ENCODE measurements at places on chromosomes 4 and X. TPM values are rescaled to one million over a fixed set of nuclear protein-coding genes. Genes with fewer than 3 reads are reported as not detected.

DGAT2L6 gene
- total RNA-seq: not detected

NALF2 gene
- total RNA-seq: not detected

DNA sequence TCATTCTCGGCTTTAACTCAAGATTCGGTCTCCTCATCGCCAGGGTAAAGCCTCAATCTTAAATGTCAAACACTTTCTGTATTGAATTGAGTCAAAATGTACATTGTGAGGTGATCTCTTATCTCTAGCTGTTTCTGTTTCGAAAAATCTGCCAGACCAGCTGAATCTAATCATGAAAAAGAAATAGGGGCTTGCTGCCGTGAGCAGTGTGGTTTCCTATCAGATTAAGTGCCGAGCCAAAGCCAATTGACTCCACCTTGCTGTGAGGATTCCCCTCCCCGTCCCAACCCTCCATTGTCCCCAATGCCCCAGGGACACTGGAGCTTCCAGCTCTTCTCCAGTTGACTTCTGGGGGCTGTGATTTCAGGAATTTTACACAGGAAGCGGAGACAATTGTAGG, 12.5 kb upstream of the CRLF2 start:
- no peak for DNase-seq
- peaks cover 2% of the 10 kb centered on the region for H3K27me3 ChIP-seq
- H3K4me3 ChIP-seq: no peak overlapping the region
- no peaks in the 10 kb centered on the region for H3K36me3 ChIP-seq

DNA sequence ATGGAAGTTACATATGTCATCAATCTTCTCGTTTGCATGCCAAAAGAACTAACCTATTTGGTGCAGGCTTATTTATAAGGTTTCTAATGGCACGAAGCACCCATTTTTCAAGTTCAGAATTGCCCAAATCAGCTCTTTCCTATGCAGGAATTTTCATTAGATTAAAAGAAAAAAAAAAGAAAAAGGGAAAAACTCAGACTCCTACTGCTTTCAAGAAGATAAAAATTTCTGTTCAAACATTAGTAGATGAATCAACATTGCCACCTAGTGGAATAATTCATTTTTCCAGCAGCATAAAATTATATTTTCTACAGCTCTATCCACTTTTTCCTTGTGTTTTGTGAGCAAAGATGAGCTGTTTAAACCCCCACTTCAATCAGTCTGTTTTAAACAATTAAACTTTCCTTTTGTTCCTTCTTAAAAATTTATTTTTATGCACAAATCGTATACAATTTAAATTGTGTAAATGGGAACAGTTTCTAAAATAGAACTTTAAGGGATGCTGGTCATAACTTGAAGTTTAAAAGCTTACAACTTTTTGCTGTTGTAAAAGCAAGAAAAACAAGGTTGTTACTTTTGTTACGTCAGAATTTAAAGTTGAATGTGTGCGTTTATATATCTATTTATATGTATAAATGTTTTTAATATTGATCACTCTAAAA, 309.9 kb downstream of the ARAP2 start:
- peaks cover 7% of the 10 kb centered on the region for H3K27me3 ChIP-seq
- H3K4me1 ChIP-seq: no peaks in the 10 kb centered on the region

- H3K36me3 ChIP-seq: peaks cover 4% of the 10 kb centered on the region
- DNase-seq: no peak
- no peaks in the 10 kb centered on the region for H3K27me3 ChIP-seq
- no peak overlapping the region for H3K27ac ChIP-seq
These were observed 179.1 kb upstream of the MAB21L2 start for GRCh38 chr4:150402871-150403272.

DNA sequence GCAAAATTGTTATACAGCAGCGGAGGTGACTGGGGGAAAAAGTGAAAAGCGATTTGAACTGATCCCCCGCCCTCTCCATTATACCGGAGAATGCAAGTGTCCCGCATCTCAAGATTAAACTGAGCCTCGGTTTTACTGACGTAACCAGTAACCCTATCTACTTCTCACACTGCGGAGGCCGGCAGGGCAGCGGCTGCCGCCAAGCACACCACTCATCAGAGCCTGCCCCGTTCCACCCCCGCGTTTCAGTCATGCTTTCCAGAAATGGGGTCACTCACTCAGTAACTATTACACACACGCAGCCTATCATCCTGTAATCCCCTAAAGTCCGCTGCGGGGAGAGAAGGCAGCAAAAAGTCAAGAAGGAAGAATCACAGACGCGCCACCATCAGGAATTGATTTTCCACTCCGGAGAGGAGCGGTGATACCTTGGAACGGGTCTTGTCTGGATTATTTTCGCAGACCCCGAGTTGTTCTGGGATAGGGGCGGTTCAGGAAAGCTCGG, 1.4 kb downstream of the RPS6KA3 start:
- H3K27ac ChIP-seq: peak overlapping the region; percentile 97
- H3K4me1 ChIP-seq: peaks cover 28% of the 10 kb centered on the region
- H3K27me3 ChIP-seq: no peaks in the 10 kb centered on the region
- peak overlapping the region; percentile 97 for H3K4me3 ChIP-seq

GRCh38 chr4:85717847-85718246, 242.9 kb downstream of the ARHGAP24 start:
- H3K27ac ChIP-seq: no peak overlapping the region
- no peaks in the 10 kb centered on the region for H3K36me3 ChIP-seq
- no peak for DNase-seq
- H3K4me3 ChIP-seq: no peak overlapping the region
- H3K4me1 ChIP-seq: no peaks in the 10 kb centered on the region

- H3K27me3 ChIP-seq: peaks cover 39% of the 10 kb centered on the region
- H3K4me3 ChIP-seq: no peak overlapping the region
- H3K4me1 ChIP-seq: no peaks in the 10 kb centered on the region
- DNase-seq: no peak
- H3K36me3 ChIP-seq: no peaks in the 10 kb centered on the region
- no peak overlapping the region for H3K27ac ChIP-seq
These were observed 28.0 kb downstream of the MGAT4D start for GRCh38 chr4:140469791-140470733.

DNA sequence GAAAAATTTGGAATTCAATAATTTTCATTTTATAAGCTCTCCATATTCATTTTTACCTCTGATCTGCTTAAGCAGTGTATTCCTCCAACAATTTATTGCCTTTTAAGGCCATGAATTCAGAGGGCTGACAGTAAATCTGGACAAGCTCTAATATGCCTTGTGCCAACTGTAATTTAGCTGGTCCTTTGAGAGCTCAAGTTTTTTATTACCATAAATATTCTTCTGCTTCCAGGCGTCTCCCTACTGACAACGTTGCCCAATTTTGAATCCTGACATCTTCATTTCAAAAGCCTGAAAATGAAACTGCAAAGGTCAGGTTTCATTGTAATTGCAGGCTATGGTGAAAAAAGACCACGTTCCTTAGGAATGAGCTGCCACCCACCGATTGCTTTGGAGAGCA, 95.8 kb upstream of the GEMIN8 start:
- DNase-seq: no peak
- H3K27me3 ChIP-seq: no peaks in the 10 kb centered on the region
- no peak overlapping the region for H3K4me3 ChIP-seq

DNA sequence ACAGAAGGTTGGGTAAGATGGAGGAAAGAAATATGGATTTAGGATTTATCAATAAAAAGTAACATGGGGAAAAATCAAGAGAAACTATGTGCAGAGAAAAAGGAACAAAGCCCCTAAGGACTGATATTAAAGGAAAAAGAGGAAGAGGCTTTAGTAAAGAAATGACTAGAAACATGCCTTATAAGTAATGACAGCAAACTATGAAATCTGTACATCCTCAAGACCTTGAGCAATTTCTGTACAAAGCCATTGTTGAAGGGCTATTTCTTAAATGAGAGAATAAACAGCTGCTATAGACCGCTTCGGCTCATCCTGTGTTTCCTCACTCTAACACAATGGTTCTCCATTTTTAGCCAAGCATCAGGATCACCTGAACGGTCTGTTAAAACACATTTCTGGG, 180.3 kb upstream of the ATOH1 start:
- H3K4me1 ChIP-seq: no peaks in the 10 kb centered on the region
- H3K27ac ChIP-seq: no peak overlapping the region
- DNase-seq: no peak
- H3K4me3 ChIP-seq: no peak overlapping the region
- H3K27me3 ChIP-seq: no peaks in the 10 kb centered on the region
- no peaks in the 10 kb centered on the region for H3K36me3 ChIP-seq

DNA sequence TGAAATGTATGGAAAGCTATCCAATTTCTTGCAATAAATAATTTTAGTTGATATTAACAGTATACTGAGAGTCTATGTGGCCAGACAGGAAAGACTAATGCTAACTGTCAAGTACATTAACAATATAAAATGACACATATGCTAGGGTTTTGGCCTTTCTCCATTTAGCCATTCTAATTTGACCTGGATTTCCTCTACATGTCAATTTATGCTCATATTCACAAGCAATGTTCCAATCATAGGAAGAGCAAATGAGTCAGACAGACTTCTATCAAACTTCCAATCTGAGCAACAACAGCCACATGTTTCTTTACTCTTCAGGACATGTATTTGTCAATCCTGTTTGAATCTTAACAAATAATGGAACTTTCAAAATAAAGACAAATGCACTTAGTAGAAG, 53.6 kb downstream of the CORIN start:
- H3K4me3 ChIP-seq: no peak overlapping the region
- DNase-seq: no peak
- peaks cover 21% of the 10 kb centered on the region for H3K27me3 ChIP-seq
- no peaks in the 10 kb centered on the region for H3K36me3 ChIP-seq
- peaks cover 3% of the 10 kb centered on the region for H3K4me1 ChIP-seq

Measured in activated CD8-positive, alpha-beta T cell treated with anti-CD3 and anti-CD28 coated beads, Interleukin-2, amount 10 ng/mL, durations not matched to agents 7 days and 5 days (primary cell).